CD4-positive, alpha-beta T cell treated with Interferon gamma for 1 hour (primary cell): ENCODE measurements at places on chromosomes 11 and 22.
A peak's percentile ranks its signal among the peaks of the same experiment; 100 is the strongest.

GRCh38 chr22:25085156-25085555 is 114.5 kb upstream of the CRYBB3 start:
- no peak for DNase-seq

DNA sequence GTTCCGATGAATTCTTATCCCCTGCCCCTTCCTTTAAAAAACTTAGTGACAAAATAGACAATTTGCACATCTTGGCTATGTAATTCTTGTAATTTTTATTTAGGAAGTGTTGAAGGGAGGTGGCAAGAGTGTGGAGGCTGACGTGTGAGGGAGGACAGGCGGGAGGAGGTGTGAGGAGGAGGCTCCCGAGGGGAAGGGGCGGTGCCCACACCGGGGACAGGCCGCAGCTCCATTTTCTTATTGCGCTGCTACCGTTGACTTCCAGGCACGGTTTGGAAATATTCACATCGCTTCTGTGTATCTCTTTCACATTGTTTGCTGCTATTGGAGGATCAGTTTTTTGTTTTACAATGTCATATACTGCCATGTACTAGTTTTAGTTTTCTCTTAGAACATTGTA is 12.0 kb downstream of the CCND1 start:
- DNase-seq, result no peak

GRCh38 chr11:72609476-72609875 is 64.7 kb downstream of the PDE2A start:
- DNase-seq, result no peak

DNA sequence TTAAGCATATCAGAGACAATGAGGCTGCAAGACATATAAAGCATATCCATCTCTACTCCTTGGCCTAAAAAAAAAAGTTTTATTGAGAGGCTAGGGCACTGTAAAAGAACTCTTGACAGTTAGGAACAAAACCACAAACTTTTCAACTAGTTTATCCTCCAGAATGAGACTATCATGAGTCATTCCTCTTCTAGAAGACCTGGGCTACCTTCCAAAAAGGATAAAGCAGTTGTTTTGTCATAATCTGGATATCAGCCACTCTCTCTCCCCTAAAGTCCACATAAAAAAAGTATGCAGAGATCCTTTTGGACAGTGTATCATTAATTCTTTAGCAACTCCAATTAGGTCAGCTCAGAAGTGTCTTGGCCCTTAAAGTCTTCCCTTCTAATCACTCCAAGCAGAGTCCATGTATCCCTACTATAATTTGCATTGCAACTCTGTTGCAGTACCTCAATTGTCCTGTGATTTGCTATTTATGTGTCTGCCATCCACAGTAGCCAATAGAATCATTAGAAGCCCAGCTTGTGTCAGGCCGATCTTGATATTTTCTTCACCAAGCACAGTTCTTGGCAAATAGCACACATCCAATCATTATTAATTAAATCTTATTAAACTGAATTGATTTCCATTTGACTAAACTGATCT is 10.4 kb downstream of the OR51T1 start:
- no peak for DNase-seq

DNA sequence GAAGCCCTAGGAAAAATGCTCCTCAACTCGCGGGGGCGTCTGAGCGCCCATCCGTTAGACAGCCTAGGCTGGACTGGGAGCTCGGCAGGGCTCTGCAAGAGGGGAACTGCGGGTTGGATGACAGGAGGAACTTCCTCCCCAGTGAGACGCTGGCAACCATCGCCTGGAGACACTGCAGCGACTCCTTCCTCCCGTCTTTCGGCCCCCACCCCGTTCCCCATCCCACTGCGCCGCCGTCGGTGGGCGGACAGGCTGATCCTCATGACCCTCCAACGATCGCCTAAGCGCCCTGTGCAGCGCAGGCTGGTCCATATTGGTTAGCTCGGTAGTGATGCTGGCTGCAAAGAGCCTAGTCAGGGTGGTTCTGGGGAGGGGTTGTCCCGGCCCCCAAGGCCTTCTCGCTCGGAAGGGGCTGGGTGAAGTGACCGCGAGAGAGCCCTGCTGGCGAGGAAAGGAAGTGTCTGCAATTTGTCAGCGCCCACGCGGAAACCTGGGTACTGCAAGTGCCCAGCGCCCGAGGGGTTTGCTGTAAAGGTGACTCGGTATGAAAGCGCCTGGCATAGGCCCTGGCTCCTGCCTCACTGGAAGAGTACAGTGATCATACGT is 638 bp downstream of the NRGN start:
- peak; percentile 61 for DNase-seq

- no peak for DNase-seq
Observed at GRCh38 chr11:120106354-120107150, 31.4 kb downstream of the TRIM29 start.

- no peak for DNase-seq
Observed at GRCh38 chr11:14184028-14184940, 174.7 kb downstream of the RRAS2 start.
